ENCODE measurements at places on chromosomes 6 and 20.

DNA sequence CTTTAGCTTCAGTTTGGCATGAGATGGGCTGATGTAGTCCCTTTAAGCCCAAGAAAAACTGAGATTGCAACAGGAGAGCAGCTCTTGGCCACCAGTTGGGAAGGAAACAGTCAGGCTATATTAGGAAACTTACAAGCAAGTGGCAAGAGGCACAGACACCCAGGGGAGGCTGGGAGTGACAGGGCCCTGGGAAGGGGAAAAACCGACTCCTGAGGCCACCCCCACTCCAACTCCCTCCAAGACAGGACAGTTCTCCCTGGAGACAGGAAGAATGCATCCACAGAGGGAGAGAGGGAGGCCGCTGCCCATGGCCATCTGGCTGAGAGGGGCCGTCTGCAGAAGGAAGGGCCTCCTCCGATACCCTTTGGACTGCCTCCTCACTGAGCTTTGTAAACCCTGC lies 20.5 kb downstream of the JPH2 start:
- DNase-seq = no peak

GRCh38 chr20:37152284-37152683 lies 26.8 kb upstream of the RPN2 start:
- DNase-seq = no peak

DNA sequence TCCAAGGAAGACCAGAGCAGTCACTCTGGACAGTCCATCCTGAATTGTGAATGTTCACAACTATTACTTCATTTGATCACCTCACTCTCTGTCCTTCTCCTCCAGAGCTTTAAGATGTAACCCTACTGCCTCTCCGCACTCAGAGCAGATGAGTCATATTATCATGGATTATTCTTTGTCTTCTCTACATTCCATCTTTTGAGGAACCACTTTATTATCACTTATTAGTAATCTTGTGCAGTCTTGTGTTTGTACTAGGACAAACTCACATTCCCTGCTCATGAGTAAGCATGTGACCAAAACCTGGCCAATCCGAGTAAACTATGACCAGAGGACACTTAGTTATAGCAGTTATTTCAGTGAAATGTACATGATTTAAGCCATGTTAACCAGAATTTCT lies 401.5 kb upstream of the ADGRB3 start:
- no peak for DNase-seq

DNA sequence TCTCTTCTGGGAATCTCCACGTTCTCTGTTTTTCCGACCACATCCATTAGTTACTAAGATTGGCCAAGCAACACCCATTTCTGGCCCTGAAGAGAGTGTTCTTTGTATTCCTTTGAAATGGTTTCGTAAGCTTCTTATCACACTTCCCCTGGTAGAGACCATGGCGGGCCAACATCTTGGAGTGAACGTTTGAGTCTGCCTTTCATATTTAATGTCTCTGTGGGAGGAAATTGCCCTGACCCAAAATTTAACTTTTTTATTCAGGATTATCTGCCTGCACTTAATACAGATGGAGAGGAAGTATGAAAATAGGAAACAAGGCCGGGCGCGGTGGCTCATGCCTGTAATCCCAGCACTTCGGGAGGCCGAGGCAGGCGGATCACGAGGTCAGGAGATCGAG lies 177.0 kb upstream of the SNX9 start:
- DNase-seq = no peak

DNA sequence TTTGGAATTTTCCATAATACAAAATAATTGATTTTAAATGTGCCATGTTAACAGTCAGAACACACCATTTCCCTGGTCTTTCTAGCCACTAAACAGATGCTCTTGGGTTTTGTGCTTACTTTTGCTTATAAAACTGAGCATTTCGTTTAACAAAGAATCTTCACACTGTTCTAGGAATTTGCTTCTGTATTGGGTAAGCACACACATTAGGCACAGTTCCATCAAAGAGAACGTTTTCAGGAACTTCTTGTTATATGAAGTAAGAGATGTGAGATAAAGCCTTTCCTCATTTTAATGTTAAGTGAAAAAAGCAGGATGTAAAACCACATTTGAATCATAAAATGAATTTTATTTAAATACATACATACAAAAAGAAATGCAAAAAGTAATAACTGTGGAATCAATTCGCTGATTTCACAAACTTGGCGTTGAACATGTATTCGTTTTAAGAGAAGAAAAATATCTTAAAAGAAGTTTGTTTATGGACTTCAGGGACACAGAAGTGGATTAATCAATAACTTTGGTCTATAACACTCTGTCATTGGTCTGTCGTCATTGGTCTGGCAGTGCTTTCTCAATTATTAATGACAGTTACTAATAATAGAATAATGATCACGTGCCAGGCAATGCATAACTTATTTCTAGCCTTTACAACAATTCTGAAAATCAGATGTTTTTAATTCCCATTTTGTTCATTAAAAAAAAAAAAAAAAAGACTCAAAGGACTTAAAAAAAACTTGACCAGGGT lies 199.9 kb upstream of the PRDM1 start:
- DNase-seq = no peak

GRCh38 chr20:15710636-15711035 lies 862.6 kb downstream of the KIF16B start:
- no peak for DNase-seq

GRCh38 chr6:124964764-124965105 lies 2.5 kb downstream of the RNF217 start:
- no peak for DNase-seq

- no peak for DNase-seq
Measured at GRCh38 chr6:103925317-103925716, 934.4 kb downstream of the HACE1 start.

- DNase-seq = no peak
Measured at GRCh38 chr6:1619098-1619672, 9.5 kb downstream of the FOXC1 start.

GRCh38 chr6:15247500-15248450 lies 1.9 kb downstream of the JARID2 start:
- no peak for DNase-seq

GRCh38 chr6:139150920-139151319 lies 16.0 kb downstream of the HECA start:
- no peak for DNase-seq

DNA sequence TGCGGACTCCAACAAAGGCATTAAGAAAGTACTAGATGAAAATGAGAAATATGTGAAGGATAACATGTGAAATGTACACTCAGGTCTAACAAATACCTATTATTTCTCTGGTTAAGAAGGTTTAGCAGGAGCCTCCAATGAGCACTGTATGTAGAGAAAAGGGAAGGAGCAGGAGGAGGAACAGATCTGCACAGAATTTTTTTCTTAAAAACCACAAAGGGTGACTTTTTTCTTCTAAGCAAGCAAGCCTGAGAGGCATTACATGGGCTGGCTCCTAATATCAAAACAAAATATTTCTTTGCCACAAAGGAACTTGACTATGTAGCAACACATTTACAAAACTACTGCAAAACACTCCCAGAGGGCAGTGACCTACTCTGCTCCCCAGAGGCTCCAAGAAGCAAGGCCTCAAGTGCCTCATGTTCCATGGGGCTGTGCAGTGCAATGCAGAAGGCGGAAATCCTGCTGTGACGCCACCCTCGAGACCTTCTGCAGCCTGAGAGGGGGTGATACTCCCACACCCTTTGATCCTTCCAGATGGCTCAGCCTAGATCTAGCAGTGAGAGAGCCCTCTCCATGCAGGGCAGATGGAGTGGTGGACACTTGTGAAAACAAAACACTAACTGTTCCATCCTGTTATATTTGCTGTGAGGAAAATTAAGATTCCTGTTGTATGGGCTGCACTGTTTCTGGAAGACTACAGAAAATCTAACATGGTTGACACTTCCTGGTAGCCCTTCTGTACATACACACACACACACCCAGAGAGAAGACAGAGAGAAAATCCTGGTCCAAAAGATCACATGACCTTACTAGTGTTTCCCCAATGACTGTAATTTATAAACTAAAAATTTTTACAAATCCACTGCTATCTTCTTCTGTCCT lies 36.0 kb upstream of the SMIM29 start:
- no peak for DNase-seq

- DNase-seq = no peak
Measured at GRCh38 chr20:38224531-38224930, 36.0 kb downstream of the KIAA1755 start.

DNA sequence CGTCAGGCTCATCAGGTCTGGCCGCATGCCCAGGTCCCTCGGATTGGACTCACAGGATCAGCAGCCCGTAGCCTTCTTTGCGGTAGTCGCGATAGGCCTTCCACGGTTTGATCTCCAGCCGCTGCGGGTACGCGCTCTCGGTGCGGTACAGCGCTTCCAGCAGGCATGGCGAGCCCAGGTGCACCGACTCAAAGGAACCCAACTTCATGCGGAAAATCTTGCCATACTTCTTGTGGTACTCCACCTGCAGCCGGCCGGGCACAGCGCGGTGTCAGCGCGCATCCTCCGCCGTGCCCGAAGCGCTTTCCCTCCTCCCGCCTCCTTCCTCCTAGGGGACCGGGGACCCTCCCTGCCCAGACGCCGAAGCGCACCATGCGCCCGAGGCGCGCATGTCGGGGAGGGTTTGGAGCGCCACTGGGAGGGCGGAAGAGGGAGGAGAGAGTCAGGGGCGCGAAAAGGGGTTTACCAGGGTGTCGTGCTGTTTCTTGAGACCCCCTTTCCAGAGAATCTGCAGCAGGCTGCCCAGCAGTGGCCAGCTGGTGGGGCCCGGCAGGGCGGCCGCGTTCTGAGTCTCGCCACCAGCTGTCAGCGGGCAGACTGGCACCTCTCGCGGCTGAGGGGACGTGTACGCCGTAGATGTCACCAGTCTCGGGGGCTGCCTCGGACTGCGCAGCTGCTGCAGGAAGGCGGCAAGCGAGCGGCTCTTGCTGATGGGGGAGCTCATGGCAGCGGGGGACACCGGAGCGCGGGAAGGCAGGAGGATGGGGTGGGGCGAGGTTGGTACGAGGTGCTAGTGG lies 732 bp downstream of the CYP24A1 start:
- DNase-seq = no peak

- DNase-seq = no peak
Measured at GRCh38 chr20:11712639-11713160, 205.0 kb upstream of the BTBD3 start.

GRCh38 chr20:53625311-53626129 lies 31.9 kb upstream of the ZNF217 start:
- DNase-seq = no peak

GRCh38 chr6:88890394-88890793 lies 73.0 kb downstream of the RNGTT start:
- no peak for DNase-seq

DNA sequence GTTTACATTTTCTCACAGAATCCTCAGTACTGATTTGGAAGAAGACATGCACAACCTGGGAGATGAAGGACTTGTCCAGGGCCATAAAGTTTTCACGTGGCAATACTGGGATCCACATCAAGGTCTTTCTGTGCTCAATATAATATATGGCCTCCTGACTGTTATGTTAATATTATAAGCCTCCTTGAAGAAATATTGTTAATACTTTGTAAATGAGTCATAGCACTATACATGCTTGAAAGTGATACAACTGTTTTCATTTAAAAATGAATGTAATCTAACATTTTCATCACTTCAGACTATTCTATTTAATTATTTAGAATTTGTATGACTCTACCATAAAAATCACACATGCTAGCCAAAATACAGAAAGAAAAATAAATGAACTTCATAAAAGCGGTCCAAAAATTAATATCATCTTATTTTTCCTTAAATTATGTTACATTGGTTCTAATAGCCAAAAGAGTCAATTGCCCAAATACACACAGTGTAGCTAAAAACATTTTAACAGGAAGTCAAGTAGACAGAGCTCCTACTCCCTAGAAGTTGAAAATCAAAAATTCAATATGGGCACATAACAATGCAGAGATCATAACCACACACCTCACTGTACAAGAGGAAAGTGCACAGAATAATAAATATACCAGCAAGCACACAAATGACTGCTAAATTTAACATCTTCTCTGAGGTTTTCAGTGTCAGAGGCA lies 188.0 kb upstream of the HDDC2 start:
- DNase-seq = no peak

DNA sequence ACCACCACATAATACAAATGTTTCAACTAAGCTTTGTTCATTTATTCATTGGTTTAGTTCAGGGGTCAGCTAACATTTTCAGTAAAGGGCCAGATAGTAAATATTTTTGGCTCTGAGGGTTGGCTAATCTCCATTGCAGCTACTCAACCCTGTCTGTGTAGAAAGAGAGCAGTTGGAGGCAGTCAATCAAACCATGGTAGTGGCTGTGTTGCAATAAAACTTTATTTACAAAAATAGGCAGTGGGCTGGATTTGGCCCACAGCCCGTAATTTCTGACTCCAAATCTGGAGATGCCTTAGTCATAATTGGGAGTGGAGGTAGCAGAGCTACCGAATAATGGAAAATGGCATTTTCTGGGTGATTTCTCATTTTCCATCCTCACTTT lies 242.5 kb upstream of the ZFP64 start:
- DNase-seq = no peak

- no peak for DNase-seq
Measured at GRCh38 chr6:36688739-36689075, 8.9 kb upstream of the RAB44 start.

- no peak for DNase-seq
Measured at GRCh38 chr6:128847431-128848210, 35.3 kb upstream of the LAMA2 start.

GRCh38 chr6:149109397-149110070 lies 208.0 kb upstream of the TAB2 start:
- no peak for DNase-seq

DNA sequence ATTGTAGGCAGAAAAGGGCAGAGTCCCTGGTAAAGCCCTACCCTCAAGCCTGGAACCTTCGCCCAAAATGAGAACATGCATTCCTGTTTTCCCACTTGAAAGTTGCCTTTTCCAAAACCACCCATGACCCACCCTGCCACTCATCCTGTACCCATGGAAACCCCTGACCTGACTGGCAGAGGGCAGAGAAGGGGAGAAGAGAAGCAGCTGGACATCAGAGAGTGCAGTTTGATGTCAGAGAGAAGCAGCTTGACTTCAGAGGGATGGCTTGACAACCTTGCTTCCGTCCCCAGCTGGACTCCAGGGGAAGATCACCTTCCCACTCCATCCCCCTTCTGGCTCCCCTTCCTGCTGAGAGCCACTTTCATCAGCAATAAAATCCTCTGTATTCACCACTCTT lies 123.6 kb upstream of the SHLD1 start:
- no peak for DNase-seq

- DNase-seq = no peak
Measured at GRCh38 chr6:107075951-107076381, 39.3 kb downstream of the BEND3 start.

- no peak for DNase-seq
Measured at GRCh38 chr6:161220346-161220745, 53.5 kb downstream of the AGPAT4 start.

- no peak for DNase-seq
Measured at GRCh38 chr20:18906046-18906445, 92.5 kb downstream of the SCP2D1 start.

- DNase-seq = no peak
Measured at GRCh38 chr20:31988430-31989015, 20.6 kb downstream of the XKR7 start.

DNA sequence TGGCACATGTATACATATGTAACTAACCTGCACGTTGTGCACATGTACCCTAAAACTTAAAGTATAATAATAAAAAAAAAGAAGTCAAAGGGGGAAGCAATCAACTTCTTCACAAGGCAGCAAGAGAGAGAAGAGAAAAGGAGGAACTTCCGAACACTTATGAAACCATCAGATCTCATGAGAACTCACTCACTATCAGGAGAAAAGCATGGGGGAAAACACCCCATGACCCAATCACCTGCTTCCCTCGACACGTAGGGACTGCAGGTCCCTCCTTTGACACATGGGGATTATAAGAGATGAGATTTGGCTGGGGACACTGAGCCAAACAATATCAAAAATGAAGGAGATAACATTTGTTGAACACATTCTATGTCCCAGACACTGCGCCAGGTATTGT lies 94.8 kb upstream of the PHACTR1 start:
- no peak for DNase-seq

- no peak for DNase-seq
Measured at GRCh38 chr6:163092876-163093275, 321.6 kb upstream of the QKI start.
